ENCODE measurements at places on chromosomes 7 and 10. TPM values are rescaled to one million over a fixed set of nuclear protein-coding genes. Genes with fewer than 3 reads are reported as not detected.

- no peak for DNase-seq
Measured at GRCh38 chr7:91299952-91300775, 35.9 kb downstream of the FZD1 start.

GRCh38 chr10:80515511-80515910 is 22.2 kb upstream of the SH2D4B start:
- DNase-seq: no peak

GRCh38 chr7:144528536-144529045 is 125.1 kb upstream of the NOBOX start:
- DNase-seq: no peak

The BMPR1A gene
- total RNA-seq: 61.8 TPM

GRCh38 chr10:77027141-77027540 is 610.5 kb downstream of the KCNMA1 start:
- DNase-seq: no peak

The NEUROG3 gene
- not detected for total RNA-seq

The LDB3 gene
- total RNA-seq: under 0.01 TPM

The SPDYE16 gene
- 0.17 TPM for total RNA-seq

DNA sequence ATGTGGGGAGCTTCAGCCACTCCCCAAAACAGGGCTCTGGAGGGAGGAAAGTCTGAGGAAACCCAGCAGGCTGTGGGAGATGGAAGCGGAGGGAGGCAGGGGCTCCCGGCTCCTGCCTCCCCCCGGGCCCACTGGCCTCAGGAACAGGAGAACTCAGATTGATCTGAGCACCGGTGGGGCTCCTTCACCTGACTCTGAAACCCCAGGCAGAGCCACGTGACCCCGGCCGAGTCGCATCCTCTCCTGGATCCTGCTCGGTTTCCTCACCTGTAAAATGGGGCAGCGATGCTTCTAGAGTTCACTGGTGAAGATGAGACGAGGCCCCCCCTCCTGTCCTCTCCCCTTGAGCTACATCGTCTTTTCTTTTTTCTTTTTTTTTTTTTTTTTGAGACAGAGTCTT is 33.6 kb downstream of the TCERG1L start:
- DNase-seq: no peak

The FGFR2 gene
- total RNA-seq: 0.17 TPM

DNA sequence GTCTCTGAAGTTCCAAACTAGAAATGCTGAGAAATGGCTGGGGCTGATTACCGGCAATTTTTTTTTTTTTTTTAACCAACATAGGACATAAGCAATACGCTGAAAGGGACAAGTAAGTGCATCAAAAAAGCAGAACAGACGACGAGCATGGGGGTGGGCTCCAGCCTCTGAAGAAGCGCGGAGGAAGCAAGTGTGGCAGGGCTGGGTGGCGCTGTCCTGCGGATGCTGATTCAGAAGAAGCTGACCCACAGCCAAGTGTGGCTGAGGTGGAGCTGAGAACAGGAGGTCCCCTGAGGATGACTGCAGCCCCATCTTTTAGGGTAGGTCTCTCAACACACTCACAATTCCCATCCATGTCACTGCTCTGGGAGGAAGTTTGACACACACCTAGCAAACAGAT is 65.6 kb downstream of the CTBP2 start:
- DNase-seq: no peak

GRCh38 chr7:1403638-1404459 is 55.4 kb downstream of the MICALL2 start:
- DNase-seq: peak; percentile 46

DNA sequence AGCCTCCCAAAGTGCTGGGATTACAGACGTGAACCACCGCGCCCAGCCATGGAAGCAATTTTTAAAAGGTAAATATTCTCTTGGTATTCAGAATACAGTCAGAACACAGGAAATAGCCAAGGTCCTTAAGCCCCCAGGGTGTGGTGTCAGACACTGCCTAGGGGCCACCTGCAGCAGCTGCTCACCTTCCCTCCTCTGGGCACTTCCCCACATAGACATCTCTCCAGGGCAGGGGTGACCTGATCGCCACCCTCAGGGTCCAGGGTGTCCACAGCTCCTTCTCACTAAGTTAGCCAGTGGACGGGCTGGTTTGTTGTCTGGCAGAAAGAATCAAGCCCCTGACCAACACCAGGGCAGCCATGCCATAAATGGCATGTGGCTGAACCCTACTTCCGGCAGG is 15.9 kb downstream of the URGCP start:
- DNase-seq: no peak

The SLC16A9 gene
- total RNA-seq: 0.26 TPM

Data from fibroblast of lung (primary cell).